Smooth muscle cell of the brain vasculature (primary cell): ENCODE measurements at places on chromosomes 13 and 19.
A peak's percentile ranks its signal among the peaks of the same experiment; 100 is the strongest.

DNA sequence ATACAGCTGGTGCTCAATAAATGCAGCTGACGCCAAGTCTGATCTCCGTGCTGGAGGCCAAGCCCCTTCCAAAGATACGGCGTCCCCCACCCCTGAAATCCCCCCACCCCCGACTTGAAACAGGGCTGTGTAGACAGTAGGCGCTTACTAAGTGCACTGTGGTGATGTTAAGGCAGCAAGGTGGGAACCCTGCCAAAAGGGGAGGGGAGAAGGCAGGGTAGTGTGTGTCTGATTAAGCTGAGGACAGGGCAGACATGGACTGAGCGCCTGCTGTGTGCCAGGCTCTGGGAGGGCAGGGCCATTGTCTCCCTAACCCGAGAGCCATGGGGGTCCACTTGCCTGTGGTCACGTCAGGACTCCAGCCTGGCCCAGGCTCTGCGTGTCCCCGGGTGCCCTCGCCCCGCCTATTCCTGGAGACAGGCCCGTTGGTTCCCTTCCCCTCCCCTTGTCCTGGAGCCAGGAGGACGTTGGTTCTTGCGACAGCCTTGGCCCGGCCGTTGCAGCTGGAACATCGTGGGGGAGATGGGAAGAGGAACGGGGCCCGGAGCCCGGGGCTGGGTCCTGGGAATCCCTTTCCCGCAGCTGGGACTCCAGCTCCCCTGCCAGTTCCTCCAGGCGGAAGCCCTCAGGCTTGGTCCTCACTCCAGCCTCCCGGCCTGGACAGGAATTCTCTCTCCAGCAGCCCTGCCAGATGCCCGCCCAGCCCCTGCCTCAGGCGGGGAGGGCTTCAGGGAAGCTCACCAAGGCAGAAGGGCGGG lies 1.7 kb upstream of the ELANE start:
- DNase-seq = peak; percentile 89

DNA sequence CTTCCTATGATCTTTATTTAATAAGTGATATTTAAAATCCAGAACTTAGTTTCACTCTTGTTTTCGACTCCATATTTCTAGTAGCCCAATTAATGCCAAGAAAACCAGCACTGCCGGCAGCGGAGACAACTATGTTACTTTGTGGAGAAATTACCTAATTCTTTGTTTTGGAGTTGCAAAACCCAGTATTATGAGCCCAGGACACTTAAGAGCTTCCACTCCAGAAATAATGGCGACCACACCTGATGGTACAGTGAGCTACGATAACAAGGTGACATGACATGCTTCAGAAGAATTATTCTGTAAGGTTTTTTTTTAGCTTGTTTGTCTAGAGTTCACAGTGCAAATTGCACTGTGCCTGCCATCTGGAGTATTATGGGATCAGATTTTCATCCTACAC lies 136.4 kb downstream of the ZAR1L start:
- no peak for DNase-seq

GRCh38 chr19:50710612-50711011 lies 9.0 kb downstream of the SHANK1 start:
- no peak for DNase-seq

- peak; percentile 63 for DNase-seq
Observed at GRCh38 chr19:50368649-50369570, 3.5 kb upstream of the NAPSA start.

DNA sequence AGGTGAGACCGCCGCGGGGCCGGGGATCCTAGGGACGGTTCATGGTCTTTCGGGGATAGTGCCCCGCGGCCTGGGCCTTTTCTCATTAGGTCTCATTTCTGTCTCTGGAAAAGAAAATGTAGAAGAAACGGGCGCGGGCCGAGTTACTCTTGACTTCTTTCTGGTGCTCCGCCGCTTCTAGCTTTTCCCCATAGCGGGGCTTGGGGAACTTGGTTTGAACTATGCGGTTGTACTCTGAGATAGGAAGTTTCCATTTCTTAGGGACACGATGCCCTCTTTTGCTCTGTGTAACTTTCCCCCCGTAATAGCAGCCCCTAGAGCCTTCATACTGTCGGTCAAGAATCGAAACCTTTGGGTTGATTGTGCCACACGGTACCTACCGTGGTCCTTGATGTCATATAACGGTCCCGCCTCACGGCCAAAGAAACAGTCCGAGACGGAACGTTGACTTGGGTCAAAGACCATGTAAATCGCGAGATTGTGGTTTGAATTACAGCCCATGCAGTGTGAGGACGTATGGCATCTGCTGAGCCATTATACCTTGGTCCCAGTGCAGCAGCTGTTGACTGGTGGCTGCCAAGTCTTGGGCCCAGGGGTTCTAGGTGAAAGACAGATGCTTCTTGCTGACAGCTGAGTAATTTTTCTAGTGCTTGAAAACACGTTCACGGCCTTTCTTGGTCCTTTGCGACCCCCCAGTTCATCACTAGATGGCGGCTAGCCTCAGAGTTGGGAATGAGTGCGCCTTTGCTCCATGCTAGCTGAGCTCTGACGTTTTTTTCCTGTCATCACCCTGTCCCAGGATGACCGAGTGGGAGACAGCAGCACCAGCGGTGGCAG lies 487 bp downstream of the RPS5 start:
- DNase-seq = no peak

- no peak for DNase-seq
Observed at GRCh38 chr13:19519049-19519448, 42.3 kb downstream of the TPTE2 start.

- no peak for DNase-seq
Observed at GRCh38 chr13:75927183-75927669, 291.1 kb downstream of the LMO7 start.

DNA sequence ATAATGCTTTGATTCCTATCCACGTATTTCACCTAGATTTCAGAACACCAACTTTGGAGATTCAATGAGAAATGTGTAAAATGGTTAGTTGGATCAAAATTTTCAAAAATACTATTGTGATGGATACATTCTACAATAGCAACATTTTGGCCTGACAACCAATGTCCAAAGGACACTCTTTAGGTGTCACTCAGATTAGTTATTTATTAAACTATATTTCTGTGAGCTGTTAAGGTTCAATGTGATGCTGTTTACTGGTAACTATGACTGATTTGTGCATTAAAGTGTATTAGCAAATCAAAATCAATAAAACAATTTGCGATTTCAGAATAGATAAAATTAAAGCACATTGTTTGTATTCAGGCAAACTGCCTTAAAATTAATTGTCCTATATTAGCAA lies 149.8 kb downstream of the PCDH9 start:
- no peak for DNase-seq

DNA sequence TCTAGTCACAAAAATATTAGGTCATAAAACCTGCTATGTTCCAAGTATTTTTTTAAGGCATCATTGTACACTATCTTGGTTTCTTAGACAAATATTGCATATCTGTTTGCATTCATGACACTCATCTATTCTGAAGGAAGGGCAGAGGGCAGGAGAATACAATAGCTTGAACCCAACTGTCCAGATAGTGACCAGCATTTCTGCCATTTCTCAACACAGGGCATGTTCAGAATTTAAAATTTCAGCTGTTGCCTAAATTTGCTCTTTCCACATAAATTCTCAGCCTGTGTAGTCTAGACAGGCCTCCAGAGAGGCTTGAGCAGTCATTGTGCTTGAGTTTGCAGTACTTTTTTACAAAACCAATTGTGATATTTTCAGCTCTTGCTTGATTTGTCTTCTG lies 119.5 kb downstream of the ZAR1L start:
- no peak for DNase-seq

GRCh38 chr19:55809381-55810058 lies 22.3 kb downstream of the NLRP11 start:
- DNase-seq = no peak

- no peak for DNase-seq
Observed at GRCh38 chr13:43289470-43290255, 266.3 kb downstream of the DNAJC15 start.

DNA sequence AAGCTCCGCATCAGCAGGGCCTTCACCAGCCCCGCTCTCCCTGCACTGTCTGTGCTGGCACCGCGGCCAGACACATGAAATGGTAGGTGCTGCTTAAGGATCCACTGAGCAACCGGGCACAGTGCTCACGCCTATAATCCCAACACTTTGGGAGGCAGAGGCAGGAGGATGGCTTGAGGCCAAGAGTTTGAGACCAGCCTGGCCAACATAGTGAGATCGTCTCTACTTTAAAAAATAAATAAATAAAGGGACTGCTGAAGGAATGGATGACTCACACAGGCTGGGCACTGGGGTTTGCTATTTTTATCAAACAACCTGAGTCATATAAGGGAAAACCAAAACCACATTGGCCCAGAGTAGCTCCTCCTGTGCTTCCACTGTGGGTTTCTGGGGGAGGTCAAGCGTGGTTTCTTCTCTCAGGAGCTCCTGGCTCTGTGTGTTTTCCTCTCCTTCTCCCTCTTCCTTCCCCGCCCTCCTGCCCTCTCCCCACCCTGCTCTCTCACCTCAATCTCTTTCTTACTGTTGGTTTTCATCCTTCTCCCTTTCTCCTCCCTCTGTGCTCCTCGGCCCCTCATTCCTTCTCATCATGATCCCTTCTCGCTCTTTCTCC lies 21.3 kb downstream of the VRK3 start:
- DNase-seq = peak; percentile 56

DNA sequence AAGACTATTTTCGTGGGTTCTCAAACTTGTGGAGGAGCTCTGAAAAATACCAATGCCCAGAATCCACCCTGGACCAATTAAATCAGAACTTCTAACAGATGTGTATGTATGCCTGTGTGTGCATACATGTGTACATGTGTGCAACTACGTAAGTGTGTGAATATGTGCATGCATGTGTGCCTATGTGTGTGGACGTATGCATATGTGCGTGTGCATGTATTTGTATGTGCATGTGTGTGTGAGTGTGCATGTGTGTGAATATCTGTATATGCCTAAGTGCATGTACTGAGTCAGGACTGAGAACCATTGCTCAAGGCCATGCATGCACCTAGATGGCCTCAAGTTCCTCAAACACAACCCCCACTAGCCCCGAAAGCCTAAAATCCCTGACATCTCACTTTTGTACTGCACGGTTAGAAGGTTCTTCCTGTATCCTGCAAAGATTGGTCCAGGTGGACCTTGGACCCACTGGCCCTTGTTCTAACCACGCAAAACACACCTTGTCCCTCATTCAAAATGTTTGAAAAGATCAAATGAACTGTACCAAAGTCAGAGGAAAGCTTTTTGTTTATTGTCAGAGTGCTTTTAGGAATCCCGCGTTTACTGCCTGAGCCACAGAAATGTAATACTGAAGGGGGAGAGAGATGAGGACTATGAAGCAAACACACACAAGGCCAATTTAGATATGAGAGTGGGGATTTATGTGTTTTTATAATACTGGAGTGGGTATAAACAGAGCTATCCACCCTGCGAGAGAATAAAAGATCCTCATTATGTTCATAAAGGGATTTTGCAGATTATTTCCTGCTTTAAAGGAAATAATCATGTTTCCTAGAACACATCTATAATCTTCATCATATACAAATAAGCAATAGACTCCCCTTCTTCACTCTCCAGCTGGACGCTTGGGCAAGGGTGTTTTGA lies 39.1 kb downstream of the LATS2 start:
- DNase-seq = no peak

DNA sequence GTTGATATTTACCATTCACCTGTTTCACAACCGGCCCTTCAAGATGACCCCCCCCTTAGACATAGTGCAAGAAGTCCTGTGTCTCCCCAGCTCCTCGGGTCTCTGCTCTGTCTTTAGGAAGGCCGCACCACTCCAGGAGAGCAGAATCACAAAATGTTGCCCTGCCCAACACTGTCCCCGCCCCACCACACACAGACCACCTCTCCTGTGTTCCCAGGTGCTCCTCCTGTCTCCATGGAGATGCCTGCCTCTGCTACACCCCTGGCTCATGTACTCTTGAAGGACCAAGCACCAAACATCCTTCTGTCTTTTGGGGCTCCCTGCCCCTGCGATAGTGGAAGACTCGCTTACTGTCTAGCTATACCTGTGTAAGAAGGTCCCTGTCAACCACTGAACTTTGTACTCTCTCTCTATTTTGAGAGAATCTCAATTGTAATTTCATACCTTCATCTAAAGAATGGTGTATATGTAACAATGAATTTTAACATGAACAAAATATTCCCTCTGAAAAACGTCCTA lies 9.6 kb upstream of the TNFRSF19 start:
- DNase-seq = no peak

GRCh38 chr19:12224676-12225075 lies 61.8 kb downstream of the ZNF136 start:
- DNase-seq = no peak

- DNase-seq = no peak
Observed at GRCh38 chr13:100178309-100178708, 89.4 kb downstream of the PCCA start.

DNA sequence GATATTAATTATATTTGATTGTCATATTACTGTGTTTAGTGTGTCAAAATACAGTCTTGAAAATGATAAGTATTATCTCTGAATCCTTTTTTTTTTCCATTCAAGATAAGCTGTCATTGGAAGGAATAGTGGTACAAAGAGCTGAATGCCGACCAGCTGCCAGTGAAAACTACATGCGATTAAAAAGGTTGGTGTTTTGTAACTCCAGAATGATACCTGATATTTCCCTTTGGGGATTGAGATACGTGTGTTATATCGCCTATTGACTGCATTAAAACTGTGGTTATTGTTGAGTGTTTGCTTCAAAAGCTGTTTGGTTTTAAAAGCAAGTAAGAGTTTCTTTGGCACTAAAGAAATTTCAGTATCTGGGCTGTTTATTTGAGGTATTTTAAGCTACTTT lies 6.5 kb upstream of the KCTD4 start:
- no peak for DNase-seq

DNA sequence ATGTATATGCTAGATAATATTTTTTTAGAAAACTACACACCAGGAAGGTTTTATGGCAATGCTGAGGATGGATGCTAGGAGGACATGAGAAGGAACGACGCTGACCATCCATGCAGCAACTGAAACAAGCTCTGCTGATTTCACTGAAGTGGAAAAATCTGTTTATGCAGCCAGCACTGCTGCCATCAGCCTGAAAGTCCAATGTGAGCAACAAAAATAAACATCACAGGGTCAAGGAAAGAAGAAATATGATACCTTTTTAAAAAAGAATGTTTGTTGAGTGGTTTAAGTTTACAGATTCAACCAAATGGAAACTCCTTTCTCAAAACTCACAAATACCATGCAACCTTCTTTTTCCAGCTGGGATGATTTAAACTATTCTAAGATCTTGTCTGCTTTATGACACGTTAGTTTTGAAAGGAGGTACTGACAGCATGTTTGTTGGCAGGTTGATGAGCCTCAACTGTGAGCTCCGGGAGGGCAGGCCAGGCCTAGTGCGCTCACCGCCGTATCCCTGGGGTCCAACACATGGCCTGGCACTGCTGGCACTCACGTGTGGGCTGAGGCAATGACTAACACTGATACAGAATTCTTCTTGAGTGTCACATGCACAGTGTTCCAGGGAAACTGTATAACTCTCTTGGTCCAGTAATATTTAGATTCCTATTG lies 46.8 kb downstream of the LATS2 start:
- peak; percentile 58 for DNase-seq

GRCh38 chr19:9914315-9915207 lies 21.8 kb downstream of the OLFM2 start:
- peak; percentile 35 for DNase-seq

DNA sequence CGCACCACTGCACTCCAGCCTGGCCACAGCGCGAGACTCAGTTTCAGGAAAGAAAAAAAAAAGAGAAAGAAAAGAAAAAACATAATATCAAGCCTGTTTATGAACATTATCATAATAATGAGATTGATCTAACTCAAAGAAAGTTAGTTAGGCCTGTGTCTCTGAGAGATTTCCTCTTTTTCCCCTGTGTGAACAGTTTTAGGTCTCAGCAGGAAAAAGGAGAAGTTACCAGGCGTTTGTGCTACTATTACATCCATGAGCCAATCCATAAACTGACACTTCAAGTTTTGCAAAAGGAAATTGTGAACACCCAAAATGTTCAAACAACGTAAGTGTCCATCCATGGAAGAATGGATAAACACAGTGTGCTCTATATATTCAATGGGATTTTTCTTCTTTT lies 3.8 kb downstream of the TARM1 start:
- DNase-seq = no peak
